ENCODE measurements at places on chromosomes 5 and 9.

DNA sequence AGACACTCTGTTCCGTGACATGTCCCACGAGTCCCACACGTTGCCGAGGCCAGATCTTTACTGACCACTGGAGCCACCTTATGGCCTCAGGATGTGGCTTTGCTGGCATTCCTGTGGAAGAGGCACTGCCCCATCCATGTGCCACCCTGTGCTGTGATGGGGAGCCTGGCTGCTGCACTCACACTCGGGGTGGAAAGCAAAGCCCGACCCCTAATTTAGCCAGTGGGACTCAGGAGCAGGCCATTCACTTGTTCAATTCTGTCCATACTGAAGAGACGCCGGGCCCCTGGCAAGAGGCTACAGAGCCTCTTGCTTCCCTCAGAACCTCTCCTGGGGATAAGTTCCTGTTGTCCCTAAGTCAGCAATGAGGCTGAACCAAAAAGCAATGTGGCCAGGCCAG lies 18.6 kb upstream of the CEP72 start:
- DNase-seq: no peak

- no peak for DNase-seq
Observed at GRCh38 chr5:134450374-134450773, 38.7 kb upstream of the CDKN2AIPNL start.

DNA sequence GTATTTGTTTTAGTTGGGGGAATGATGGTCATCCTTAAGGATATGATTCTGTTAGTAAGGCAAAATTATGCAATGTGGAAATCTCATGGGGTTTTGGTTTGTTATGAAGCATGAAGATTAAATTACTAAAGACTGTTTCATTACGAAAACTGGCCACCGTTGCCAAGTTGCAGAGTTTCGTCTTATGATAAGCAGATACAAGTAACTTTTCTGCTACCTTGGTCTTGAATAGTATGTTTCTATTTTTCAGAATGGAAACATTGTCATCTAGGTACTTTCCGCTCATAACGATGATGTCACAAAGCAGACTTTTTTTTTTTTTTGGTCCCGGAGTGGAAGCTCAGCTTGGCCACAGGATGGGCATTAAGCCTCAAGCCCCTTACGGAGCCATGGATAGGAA lies 4.2 kb downstream of the CCNI2 start:
- DNase-seq: peak; percentile 48

GRCh38 chr5:139776861-139777260 lies 18.7 kb upstream of the PSD2 start:
- no peak for DNase-seq

DNA sequence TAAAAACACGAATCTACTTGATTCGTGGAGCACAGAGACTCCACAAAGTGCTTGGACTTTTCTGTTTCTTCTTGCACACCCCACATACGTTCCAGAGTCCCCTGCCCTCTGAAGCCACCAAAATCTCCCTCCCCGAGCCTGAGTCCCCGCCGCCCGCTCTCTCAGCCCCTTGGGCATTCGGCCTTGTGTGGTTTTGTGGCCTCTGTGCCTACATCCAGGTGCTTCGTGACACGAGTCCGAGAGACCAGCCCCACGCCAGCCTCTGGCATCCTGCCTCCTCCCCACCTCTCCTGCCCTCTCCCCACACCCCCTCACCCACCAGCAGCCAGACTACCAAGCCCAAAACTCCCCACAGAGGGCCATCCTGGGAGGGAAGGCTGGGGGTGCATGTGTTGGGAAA lies 87.8 kb upstream of the PPP1R26 start:
- DNase-seq: no peak

GRCh38 chr5:177537389-177538361 lies 16.7 kb downstream of the FAM193B start:
- DNase-seq: peak; percentile 84

DNA sequence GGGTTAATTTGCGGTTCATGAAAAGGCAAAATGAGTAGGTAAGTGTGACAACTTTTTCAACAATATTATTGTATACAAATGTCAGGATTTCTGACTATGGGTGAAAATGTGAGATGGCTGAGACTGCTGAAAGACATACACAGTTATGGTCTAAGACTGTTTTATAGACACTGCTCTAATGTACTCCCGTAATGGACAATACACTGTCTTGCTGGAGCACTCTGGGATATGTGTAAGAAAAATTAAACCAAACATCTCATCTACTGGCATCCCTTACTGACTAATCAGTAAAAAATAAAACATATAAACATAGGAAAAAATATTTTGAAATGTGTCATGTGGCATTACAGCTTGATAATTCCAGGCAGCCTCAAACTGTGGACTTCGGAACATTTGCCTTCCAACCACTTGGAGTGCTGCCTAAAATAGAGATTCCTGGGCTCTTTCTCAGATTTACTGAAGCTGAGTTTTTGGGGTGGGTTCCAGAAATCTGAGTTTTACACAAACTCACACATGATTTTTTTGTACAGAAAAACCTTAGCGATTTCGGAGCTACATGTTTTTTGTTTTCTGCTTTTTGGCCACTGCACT lies 233.9 kb upstream of the TBCA start:
- peak; percentile 87 for DNase-seq

DNA sequence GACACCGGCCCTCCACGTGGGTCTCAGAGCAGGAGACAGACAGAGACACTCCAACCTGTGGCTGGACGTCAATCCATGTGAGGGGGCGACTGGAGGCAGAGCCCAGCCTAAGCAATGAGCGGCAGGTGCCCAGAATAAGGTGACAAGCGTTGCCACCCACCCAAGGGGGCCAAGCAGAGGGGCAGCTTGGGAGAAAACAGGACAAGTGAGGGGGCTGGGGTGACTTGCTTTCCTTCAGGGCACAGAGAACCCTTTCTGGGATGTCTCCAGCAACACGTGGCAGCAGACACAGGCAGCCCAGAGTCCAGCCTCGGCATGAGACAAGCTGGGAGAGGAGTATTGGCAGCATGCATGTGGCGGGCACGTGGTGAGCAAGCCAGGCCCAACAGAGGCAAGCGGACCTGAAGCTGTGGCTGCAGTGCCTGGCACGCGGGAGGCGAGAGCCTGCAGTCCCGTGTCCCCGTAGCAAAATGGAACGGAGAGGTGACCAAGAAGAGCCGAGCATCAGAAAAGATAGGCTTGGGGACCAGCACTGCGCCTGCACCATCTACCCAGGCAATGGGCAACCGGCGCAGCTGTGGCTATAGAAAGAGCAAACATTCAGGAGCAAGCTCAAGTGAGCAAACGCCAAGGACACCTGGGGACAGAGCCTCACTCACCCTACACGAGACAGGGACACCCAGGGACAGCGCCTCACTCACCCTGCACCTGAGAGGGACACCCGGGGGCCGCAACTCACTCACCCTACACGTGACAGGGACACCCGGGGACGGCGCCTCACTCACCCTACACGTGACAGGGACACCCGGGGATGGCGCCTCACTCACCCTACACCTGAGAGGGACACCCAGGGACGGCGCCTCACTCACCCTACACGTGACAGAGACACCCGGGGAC lies 6.2 kb downstream of the TERT start:
- DNase-seq: no peak

- DNase-seq: no peak
Observed at GRCh38 chr5:127014573-127014972, 15.8 kb downstream of the MARCHF3 start.

DNA sequence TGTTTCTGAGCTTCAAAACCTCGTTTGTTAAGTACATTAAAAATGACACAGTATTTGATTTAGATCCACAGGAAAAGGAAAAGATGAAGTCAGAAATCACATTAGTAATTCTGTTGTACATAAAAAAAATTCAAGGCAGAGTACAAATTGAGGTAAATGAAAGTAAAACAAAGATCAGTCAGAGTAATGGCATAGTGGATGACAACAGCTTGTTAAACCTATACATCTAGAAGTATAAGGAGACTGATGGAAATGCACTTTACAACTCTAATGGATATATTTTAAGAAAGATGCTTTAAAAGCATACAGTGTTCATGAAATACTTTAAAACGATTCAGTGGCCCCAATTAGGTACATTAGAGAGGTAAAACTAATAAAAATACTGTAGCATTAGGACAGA lies 631.3 kb upstream of the SEMA6A start:
- DNase-seq: no peak

DNA sequence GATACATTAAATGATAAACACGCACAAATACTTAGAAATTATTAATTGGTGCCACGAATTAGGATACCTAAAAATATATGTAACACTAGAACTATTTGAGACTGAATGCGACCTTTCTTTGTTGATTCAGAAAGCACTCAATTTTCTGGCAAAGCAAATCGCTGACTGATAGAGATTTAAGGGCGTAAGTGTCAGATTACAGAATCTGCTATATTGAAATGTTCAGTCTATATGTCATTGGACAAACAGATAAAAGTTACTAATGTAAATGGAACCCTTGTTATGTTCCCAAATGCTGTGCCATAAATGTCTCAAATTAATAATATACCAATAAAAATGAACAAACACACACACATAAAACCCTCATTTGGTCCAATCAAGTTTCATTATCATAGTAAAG lies 137.9 kb downstream of the MPDZ start:
- DNase-seq: no peak

GRCh38 chr9:102164247-102164646 lies 425.8 kb upstream of the GRIN3A start:
- no peak for DNase-seq

- no peak for DNase-seq
Observed at GRCh38 chr5:139381837-139382761, 998 bp downstream of the SLC23A1 start.
